ENCODE measurements at places on chromosomes 16 and 17. TPM values are rescaled to one million over a fixed set of nuclear protein-coding genes. Genes with fewer than 3 reads are reported as not detected.

DNA sequence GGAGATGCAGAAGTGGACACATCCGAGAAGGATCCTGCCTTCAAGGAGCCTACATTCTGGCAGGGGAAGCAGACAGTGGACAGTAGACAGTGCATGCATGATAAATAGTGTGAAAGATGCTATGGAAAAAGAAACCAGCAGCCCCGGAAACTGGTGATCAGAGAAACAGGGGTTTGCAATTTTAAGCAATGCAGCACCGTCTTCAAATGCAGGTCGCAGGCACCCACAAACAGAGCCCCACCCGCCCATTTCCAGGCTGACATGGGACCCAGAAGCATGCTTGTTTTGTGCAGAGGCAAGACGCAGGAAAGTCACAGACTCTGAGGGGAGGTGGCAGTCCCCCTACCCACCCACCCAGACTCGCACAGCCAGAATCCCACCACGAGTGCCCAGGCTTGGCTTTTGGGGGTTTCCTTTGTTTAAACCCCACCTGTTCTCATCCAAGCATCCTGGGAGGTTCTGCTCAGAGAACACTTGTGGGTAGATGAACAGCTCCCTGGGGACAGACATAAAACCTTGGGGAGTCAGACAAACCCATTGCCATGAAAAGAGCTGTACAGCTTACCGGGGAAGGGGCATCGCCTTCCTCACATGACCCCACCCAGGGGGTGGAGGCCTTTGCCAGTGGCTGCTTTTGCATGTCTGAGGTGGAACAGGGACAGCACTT is 114.3 kb downstream of the MGAT5B start:
- no peak for DNase-seq

DNA sequence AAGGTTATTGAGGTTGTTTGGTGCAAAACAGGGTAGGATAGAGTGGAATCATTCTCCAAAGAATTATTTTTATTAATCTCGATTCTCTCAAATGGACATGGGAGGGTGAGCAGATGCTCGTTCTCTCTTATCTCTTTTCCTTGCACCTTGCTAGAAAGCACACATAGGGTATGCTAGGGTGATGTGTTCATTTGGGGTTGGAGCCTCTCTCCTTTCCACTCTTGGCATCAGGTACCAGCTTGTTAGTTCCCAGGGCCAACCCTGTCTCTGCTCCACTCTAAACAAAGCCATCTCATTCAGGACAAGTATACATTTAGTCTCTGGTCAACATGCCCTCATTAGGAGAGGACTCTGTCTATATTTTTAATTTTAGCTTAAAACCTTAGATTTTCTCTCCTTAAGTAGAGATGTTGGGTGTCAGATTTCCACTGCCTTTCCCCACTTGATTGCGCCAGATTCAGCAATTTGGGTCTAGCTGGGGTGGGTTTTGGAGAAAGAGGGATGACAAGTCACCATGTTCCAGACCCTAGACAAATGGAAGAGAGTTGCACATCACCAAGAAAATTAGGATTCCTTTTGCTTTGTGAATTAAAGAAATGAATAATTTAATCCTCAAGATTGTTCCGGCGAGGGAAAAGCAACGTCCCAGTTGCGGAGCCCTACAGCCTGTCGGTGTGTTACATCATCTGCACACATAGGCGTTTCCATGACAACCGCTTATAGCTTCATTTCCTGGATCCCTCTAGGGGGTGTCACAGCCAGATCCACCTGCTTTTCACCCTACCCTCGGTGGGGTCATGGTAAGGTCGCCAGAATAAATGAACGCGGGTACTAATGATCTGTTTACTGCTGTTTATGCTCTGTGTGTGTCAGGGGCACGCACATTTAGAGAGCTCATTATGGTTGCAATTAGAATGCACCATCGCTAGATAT is 41.6 kb downstream of the SNX11 start:
- DNase-seq = no peak

DNA sequence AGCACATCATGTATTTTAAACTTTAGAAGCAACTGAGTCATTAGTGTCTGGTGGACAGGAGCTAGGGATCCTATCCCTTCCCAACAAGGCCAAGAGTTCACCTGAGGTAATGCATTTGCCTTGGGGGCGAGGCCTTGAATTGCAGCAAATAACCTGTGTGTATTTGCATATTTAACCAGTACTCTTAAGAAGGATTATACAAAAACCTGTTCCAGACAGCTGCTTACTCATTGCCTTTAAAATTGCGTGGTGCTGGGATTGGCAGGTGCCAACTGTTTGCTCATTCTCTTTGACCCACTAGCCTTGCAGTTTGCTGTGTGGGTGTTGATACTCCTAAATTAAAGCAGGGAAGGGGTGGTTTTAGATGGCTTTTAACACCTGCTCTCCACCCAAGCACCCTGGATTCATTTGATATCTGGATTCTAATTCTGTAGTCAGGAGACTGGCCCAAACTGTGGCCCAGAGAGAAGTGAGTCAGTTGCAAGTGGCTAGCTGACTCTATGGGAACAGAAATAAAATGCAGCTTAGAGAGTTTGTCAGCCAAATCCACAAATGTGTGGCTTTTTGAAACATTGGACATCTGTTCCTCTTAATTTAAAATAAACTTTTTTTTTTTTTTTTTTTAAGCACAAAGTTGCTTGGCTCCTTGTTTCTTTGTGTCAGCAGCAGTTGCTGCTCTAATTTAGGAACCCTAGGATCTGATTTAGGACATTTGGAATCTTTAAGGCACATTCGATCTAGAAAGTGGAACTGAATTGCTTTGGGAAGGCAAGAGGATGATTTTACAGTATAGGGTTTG is 46.9 kb downstream of the TUBD1 start:
- DNase-seq = no peak

DNA sequence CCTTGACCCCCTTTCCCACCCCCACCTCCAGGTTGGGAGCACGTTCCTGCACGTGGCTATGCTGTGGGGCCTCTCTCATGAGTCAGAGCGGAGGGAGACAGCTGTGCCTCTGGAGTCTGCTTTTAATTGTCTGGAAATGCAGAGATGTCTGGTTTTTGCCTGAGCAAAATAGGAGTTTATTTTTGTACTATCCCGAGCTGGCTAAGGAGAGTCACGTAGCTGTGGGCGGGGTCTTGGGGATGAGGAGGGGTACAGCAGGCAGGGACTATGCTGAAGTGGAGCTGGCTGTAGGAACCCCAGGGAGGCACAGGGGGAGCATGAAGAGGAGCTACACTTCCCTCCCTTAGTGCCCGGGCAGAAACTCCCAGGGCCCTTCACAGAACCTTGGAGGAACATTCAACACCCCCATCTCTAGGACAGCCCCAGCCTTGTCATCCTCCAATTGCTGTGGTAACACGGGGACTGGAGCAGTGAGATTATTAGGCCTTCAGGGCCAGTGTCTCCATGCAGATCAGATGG is 44.7 kb upstream of the LGALS9 start:
- no peak for DNase-seq

GRCh38 chr17:39134878-39135277 is 16.6 kb downstream of the PLXDC1 start:
- no peak for DNase-seq

GRCh38 chr16:74094514-74094913 is 202.1 kb upstream of the PSMD7 start:
- DNase-seq = no peak

GRCh38 chr16:58040496-58040846 is 14.9 kb downstream of the MMP15 start:
- no peak for DNase-seq

DNA sequence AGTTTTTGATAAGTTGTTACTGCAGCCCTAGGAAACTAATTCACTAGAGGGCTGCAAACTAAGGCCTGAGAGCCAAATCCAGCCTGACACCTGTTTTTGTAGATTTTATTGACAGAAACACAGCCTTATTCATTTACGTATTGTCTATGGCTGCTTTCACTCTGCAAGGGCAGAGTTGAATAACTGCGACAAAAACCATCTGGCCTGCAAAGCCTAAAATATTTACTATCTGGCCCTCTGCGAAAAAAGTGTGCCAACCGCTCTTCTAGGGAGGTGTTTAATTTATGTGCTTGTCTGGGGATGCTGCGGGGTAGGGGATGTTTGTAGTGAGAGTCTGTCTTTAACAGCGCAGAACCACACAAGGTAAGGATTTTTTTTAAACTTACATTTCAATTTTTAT is 165.0 kb upstream of the RBFOX1 start:
- DNase-seq = no peak

GRCh38 chr17:31269578-31269983 is 27.5 kb downstream of the OMG start:
- DNase-seq = no peak

GRCh38 chr17:49292901-49293300 is 62.3 kb upstream of the PHOSPHO1 start:
- no peak for DNase-seq

DNA sequence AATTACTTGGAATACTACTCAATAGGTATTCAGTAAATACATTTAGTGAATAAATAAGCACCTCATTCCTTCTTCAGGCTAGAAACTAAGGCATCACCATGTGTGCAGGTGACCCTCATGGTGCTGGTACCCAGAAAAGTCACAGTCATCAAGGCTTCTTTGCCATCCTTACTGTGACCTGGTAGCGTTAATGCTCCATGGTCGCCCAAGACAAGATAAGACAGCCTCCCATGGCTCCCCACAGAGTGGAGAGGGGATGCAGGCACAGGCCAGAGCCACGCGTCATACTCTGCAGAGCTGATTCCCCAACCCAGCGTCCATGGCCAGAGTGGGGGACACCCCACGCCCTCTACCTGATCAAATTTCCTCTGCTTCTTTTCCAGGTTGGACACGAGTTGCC is 73.8 kb downstream of the NDE1 start:
- DNase-seq = no peak

GRCh38 chr16:82672676-82673075 is 45.9 kb downstream of the CDH13 start:
- no peak for DNase-seq

DNA sequence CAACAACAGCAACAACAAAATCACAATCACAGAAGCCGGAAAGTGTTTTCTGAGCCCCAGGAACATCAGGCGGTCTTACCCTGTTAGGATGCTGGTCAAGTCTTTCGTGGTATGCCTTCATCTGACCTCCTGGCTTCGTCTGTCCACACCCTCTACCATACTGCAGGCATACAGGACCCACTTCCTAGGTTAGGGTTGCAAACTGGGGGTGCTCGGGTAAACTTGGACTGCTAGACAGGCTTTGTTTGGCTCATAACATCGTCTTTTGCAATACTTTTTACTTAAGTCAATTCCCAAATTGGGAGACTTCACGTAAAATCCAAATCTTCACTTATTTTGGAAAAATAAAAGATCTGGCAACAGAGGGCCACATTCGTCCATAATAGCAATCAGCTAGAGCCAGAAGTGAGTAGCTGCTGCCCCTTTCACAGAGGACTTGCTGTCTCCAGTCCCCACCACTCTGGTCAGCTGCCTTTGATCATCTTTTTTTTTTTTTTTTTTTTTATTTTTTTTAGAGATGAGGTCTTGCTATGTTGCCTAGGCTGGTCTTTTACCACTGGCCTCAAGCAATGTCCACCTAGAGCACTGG is 30.0 kb downstream of the CHD9 start:
- DNase-seq = no peak

- DNase-seq = no peak
Observed at GRCh38 chr17:50088952-50089825, 6.0 kb upstream of the PDK2 start.

GRCh38 chr17:80034791-80035686 is 633 bp downstream of the TBC1D16 start:
- peak; percentile 61 for DNase-seq

- DNase-seq = no peak
Observed at GRCh38 chr17:31096106-31096436, 1.3 kb downstream of the NF1 start.

GRCh38 chr16:49181791-49182518 is 99.7 kb downstream of the CBLN1 start:
- no peak for DNase-seq

GRCh38 chr17:47975189-47975822 is 4.4 kb downstream of the CDK5RAP3 start:
- no peak for DNase-seq

GRCh38 chr17:40568074-40568836 is 3.0 kb upstream of the CCR7 start:
- DNase-seq = no peak

GRCh38 chr16:88779406-88780141 is 5.4 kb downstream of the PIEZO1 start:
- no peak for DNase-seq

DNA sequence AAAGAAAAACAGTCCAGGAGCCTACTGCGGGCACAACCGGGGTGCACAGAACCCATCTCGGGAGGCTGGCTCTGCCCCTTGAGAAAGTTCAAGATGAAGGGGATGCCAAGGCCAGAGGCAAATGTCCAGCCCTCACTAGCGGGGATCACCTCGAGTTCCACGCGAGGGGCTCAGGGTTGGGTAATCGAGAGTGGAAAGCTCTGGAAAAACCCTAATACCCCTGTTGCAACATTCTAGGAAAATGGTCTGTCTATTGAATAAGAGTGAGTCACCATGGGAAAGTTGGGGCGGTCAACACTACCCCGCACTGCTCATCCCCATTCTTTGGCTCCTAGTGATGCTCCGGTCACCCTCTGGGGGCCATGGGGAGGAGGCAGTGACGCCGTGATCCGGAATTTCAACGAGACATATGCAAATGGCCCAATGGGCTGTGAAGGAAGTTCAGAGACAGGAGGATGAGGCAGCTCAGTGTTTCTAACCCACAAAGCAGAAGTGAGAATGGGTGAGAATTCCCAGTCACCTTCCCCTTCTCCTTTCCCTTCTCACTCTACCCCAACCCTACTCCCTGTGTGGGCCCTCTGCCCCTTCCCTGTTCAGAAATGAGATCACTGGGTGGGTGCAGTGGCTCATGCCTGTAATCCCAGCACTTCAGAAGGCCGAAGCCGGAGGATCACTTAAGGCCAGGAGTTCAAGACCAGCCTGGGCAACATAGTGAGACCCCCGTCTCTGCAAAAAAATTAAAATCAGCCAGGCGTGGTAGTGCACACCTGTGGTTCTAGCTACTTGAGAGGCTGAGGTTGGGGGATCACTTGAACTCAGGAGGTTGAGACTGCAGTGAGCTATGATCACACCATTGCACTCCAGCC is 22.4 kb downstream of the SOCS3 start:
- no peak for DNase-seq

Gene GRIN2A
- total RNA-seq = not detected

Gene BTBD17
- total RNA-seq = not detected

Gene PIPOX
- 1.8 TPM for total RNA-seq

Gene ITGB3
- total RNA-seq = 0.07 TPM

Gene TMEM100
- not detected for total RNA-seq

Gene SRL
- not detected for total RNA-seq

Gene STX1B
- 0.79 TPM for total RNA-seq

Gene TERB1
- 0.20 TPM for total RNA-seq

Gene MGRN1
- total RNA-seq = 69.7 TPM

Gene TMEM220
- 1.1 TPM for total RNA-seq

Gene KRTAP9-4
- total RNA-seq = not detected

All from CD8-positive, alpha-beta memory T cell (primary cell).